ENCODE measurements at places on chromosomes 12 and 14.

GRCh38 chr14:22184830-22185168 is 404.2 kb downstream of the DAD1 start:
- DNase-seq: no peak

DNA sequence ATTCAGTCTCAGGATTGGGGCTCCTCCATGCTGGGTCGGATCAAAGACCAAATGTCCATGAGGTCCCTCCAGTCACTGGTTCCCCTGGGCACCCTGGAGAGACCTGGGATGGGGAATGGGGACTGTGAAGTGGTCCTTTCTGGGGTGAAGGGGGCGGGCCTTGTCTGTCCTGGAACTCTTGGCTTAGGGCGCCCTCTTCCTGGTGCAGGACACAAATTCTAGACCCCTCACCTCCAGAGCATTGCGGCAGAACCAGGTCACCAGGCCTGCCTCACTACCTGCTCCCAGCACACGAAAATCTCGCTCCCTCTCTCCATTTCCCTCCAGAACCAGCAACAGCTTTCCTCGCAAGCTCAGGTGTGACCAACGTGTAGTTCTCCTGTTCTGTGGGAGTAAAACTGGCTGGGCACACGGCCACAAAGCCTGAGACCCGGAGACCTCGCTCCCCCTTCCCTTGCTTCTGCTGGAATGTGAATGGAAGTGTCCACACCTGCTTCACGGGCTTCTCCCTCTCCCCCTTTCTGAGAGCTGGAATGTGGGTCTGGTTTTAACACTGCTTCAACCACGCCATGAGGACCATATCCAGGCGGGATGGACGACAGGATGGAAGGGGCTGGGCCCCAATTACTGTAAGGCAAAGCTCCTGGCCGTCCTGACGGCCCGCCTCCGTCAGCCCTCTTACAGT is 112.7 kb downstream of the SCARB1 start:
- no peak for DNase-seq

- DNase-seq: no peak
These were observed 38.2 kb downstream of the ZFYVE21 start for GRCh38 chr14:103753774-103754173.

- DNase-seq: no peak
These were observed 23.4 kb downstream of the LTBR start for GRCh38 chr12:6407236-6407954.

DNA sequence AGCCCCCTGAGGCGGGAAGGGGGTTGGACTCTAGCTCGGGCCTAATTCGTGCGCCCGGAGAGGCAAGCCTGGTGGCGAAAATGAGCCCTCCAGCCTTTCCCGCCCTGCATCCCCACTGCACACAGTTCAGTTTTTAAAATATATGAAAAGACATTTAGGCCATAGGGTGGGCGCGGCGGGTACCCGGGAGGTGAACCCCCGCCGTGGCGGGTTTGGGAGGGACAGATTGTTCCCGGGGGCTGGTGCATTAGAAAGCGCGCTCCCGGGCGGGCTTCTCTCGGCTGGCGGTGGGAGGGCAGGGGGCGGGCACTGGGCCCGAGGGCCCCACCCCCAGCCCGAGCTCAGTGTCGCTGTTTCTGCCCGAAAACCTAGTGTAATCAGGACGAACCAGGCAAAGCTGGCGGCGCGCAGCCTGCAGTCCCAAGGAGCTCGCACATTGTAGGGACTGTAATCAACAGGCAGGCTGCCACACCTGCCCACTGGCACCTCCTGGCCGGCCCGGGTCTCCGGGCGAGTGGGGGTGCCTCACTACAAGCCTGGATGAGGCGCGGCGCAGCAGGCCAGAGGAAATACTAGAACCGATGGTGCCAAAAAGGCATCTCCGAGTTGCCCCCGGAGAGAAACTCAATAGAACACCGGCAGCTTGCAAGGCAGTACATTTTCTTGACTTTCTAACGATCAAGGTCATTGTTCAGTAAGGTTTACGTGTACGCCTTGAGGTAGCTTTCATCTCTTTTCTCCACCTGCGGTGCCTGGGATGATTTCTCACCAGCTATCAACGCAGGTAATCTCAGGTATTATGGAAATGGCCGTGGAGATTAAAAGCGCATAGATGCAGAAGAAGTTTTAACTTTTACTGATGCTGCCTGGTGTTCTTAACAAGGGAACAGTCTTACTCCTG is 764 bp upstream of the SPTB start:
- peak; percentile 57 for DNase-seq

DNA sequence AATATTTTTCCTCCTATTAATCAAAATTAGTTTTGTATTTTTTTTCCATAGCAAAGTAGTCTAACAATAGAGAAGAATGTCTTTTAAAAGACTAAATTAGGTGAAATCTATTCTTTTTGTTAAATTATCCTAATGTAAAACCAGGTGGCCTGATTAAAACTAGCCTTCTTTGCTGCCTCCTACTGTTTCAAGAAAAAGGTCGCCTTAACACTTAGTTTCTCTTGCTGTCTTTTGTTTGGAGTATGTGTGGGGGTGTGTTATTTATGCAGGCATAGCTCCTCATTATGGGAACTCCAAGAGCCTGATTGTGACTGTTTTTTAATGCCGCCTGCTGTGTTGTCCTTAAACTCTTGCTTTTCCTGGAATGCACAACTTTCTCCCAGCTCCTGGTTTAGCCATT is 855.3 kb downstream of the DIO2 start:
- no peak for DNase-seq

- DNase-seq: no peak
These were observed 33.6 kb downstream of the TNFAIP2 start for GRCh38 chr14:103156651-103157378.

GRCh38 chr12:132672116-132672515 is 15.0 kb downstream of the POLE start:
- no peak for DNase-seq

DNA sequence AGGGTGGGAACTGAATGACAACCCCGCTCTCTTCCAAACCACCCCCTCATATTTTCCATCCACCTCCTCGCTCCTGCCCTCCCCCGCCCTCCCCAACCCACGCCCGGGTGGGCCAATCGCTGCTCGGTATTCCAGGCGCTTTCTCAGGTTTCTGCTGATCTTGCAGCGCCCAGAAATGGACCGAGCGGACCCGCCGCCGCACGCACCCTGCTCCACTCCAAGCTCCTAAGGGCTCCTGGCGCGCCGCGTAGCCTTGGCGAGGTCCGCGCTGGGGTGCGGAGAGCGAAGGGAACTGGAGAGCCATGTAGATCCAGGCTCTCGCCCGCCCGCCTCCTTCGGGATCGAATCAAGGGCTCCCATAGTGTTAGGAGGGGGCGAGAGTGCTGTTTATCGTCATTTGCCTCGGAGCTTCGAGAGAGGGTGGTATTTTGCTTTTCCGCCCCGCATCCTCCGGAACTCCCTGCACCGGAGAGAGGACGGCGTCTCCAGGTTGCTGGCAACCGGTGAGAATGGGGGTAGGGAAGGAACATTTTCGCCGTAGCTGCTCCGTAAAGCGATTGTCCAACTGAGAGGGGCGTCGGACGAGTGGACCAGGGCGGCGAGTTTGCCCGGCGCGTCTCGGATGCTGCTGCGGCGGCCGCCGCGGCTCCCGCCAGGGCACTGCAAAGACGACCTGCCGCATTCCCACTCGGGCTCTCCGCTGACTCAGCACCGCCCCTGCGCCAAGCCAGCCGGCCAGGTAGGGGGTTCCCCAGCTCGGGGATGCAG is at the start of gene KCNA1:
KCNA1 (plus strand) TSS at position 172 of the 768 bp plus-strand sequence. CDS start 1,474 bp downstream, outside the sequence.
- DNase-seq: no peak

- no peak for DNase-seq
These were observed 153.1 kb downstream of the TMEM117 start for GRCh38 chr12:43988838-43989560.

- no peak for DNase-seq
These were observed 20.4 kb upstream of the HSP90B1 start for GRCh38 chr12:103909811-103910210.

GRCh38 chr12:31326736-31327659 is 1.0 kb upstream of the SINHCAF start:
- no peak for DNase-seq

DNA sequence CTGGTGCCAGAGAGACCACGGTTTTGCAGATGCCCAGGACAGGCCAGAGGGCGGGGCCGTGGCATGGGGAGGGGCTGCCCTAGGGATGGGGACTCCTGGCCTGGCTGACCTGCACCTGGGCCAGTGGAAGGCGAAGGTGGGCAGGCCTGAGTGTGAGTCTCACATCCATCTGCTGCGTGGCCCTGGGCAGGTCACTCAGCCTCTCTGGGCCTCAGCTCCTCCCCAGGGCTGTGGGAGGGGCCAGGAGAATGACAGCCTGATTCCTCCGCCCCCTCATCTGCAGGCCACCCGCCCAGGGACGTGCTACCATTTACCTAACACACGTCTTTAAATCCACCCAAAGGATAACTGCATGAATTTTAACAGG is 90.9 kb downstream of the GALNT9 start:
- DNase-seq: no peak

DNA sequence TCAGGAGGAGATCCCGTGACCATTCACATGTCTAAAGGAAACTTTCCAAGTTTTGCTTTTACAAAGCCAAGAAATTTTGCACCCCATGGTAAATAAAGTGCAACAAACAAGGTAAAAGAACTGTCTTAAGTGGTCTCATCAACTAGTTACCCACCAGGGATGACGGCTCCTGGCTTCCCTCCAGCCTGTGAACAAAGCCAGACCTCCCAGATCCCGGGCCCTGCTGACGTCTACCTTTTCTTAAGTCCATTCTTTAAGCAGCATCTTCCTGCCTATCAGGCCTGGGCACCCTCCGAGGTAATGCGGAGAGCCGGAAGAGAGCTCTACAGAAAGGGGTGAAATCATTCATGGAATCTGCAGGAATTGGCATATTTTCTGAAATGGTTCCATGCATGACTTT is 58.0 kb upstream of the DAAM1 start:
- DNase-seq: no peak

GRCh38 chr12:106841510-106842302 is 67.2 kb downstream of the RIC8B start:
- no peak for DNase-seq

GRCh38 chr12:72790273-72790672 is 518.1 kb downstream of the TRHDE start:
- DNase-seq: no peak

- peak; percentile 47 for DNase-seq
These were observed 17.8 kb upstream of the CD9 start for GRCh38 chr12:6182279-6182898.

GRCh38 chr12:101616027-101616494 is 21.3 kb downstream of the MYBPC1 start:
- DNase-seq: no peak
